ENCODE measurements at places on chromosomes 6 and 20.

DNA sequence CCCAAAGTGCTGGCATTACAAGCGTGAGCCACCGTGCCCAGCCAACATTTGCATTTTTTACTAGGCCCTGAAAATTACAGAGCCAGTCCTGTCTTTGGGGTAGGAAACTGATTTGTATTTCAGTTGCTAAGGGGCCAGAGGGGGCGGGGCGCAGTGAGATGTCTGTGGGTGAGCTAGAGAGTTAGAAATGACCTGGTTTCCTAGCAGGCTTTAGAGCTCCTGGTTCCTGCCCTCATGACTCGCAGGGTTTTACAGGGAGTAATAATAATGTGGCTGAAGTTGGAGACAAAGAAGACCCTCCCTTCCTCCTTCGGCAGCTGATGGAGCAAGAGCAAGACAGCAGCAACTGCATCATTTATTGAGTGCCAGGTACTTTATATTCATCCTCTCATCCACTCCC lies 131.5 kb downstream of the TFAP2C start:
- no peak for DNase-seq

DNA sequence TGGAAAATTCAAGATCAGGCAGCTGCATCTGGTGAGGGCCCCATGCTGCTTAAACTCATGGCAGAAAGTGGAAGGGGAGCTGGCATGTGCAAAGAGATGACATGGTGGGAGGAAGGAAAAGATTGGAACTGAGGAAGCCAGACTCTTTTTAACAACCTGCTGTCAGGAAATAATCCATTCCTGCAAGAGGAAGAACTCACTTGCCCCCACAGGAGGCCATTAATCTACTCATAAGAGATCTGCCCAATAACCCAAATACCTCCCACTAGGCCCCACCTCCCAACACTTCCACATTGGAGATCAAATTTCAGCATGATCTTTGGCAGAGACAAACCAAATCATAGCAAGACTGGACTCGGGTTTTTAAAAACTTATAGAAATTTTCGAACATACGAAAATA lies 200.5 kb upstream of the KCNQ5 start:
- DNase-seq, result no peak

- no peak for DNase-seq
Observed at GRCh38 chr6:20770773-20771172, 236.5 kb downstream of the CDKAL1 start.

DNA sequence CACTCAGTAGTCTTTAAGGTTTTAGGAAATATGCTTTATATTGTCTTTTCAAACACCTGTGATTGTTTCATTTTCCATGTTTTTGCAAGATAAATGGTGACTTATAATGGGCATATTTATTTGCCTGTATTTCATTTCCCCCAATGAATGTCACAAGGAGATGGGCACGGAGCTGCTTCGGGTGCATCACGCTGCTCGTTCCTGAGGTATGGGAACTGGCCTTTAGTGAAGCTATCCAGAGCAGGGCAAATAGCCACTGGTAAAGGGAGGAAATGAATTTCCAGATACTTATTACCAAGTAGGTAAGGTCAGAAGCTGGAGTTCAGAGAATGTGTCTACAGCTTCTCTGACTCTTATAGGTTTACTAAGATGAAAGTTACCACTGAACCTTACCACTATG lies 3.7 kb downstream of the POU3F2 start:
- DNase-seq, result no peak

DNA sequence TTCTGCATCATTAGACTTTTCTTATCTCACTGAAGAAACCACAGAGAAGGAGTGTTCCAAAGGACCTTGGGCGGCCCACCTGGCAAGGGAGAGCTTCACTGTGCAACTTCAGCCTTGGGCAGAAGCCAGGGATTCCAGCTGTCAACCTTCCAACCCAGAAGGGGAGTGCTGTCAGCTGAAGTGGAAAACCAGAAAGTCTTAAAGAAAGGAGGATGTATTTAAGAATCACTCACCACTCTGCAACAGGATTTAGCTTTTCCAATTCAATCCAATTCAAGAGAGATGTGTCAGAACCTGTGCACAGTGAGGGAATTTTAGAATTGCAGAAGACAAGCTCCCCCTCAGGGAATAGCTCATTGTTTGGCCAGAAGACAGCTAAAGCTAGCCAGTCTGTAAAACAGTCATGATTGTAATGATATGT lies 553.7 kb downstream of the CD83 start:
- DNase-seq, result no peak

- DNase-seq, result no peak
Observed at GRCh38 chr20:52217689-52218395, 26.3 kb upstream of the ZFP64 start.

- no peak for DNase-seq
Observed at GRCh38 chr6:106747139-106747538, 117.8 kb downstream of the QRSL1 start.

GRCh38 chr6:14972379-14973067 lies 273.3 kb upstream of the JARID2 start:
- DNase-seq, result no peak

DNA sequence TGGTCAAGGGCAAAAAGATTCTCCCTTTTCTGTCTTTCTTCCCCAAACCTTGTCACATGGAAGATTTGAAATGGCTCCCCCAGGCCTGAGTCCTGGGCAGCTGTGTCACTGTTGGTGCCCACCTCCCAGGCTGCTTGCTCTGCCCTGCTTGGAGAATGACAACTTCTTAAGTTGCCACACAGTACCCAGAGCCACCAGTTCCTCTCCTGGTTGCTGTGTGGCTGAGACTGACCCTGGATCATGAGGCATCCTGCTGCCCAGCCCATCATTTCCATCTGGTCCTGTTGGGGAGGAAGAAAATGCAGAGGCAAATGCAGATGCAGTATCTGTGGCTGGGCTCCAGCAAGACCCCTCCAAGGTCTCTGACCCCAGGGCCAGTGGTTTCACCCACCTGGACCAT lies 113.7 kb downstream of the PHACTR3 start:
- no peak for DNase-seq

GRCh38 chr6:100475554-100476320 lies 11.0 kb upstream of the SIM1 start:
- DNase-seq, result no peak

DNA sequence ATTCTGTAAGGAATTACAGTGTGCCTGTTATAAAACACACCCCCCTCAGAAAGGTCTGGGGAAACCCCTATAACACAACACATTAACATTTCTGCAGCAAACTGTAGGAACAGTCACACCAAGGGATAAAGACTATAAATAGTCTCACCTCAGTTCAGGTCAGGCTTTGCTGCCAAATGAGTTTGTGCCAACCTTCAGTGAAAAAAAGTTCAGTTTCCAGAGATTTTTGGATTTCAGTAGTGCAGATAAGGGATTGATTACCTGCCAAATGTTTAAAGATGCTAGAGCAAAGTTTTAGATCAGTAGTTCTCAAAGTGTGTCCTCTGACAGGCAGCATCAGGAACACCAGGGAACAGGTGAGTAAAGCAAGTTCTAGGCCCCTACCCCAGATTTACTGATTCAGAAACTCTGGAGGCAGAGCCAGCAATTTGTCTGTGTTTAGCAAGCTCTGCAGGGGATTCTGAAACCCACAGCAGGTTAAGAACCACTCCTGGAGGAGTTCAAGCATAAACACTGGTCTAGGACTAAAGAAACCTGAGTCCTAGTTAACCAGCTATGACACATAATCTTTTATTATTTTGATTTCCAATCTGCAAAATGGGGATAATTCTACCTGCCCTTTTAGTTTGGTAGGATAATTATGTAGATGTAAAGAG lies 111.0 kb downstream of the RCAN2 start:
- DNase-seq, result no peak

DNA sequence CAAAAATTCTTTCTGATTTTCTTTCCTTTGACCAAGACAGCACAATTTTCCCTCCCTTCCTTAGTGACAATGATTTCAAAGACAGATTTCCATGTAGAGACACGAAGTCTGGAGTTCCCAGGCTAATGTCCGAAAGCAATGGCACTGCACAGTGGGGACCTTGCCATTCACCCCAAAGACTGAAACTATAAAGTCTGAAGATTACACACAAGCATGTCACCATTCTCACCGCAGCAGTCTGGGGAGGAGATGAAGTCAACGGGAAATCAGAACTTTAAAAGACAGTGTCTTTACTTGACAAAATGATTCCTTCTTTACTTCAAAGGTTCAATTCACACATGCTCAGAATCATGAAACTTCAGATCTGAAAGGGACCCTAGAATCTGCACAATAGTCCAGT lies 8.3 kb downstream of the B4GALT5 start:
- no peak for DNase-seq

GRCh38 chr6:158752613-158753012 lies 66.6 kb downstream of the EZR start:
- DNase-seq, result peak; percentile 69

- DNase-seq, result no peak
Observed at GRCh38 chr6:104625536-104625935, 234.2 kb downstream of the HACE1 start.

GRCh38 chr6:83086751-83087150 lies 19.3 kb downstream of the DOP1A start:
- no peak for DNase-seq

DNA sequence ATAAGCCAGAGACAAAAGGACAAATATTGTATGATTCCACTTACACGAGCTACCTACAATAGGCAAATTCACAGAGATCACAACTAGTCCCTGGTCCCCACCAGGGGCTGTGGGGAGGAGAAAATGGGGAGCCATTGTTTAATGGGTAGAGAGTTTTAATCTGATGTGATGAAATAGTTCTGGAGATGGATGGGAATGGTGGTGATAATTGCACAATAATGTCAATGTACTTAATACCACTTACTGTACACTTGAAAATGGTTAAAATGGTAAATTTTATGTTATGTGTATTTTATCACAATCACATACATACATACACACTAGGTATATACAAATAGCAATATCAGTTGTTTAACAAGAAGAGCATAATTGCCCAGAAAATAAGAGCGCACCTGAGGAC lies 24.3 kb upstream of the GSTA3 start:
- DNase-seq, result no peak

DNA sequence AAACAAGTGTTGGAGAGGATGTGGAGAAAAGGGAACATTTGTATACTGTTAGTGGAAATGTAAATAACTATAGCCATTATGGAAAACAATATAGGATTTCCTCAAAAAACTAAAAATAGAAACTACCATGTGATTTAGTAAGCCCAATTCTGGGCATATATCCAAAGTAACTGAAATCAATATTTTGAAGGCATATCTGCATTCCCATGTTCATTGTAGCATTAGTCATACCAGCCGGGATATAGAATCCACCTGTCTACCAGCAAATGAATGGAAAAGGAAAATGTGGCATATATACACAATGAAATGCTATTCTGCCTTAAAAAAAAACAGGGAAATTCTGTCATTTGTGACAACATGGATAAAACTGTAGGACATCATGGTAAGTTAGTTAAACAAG lies 15.3 kb upstream of the C6orf58 start:
- no peak for DNase-seq

GRCh38 chr20:41051009-41051825 lies 22.6 kb downstream of the TOP1 start:
- no peak for DNase-seq

DNA sequence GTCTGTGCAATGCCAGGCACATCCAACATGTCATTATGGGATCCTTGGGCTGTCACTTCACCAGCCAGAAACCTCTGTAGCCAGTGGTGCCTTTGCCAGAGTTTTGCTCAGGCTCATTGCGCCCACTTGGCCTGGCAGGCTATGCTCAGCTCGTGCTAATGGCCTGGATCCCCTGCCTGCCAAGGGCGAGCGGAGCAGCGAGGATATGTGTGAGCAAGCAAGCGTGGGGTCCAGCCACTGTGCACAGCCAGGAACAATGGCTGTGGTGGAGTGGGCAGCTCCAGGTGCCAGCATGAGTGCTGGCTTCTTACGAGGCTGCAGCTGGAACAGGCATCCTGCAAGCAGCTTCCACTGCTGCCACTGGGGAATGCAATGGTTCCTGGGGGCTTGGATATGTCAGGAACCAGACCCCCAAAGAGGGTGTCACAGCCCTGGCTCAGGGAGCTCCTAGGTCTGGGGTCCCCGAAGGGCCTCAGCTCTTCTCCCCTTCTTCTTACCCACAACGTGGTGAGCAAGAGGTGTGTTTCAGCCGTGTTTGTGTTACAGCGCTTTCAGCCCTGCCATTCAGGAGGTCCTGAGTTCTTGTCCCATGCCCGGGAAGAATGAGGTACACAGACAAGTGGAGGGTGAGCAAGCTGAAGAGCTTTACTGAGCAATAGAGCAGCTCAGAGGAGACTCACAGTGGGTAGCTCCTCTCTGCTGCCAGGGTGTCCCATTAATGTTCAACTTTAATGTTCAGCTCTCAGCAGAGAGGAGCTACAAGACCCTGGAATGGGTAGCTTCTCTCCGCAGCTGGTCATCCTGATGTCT lies 22.3 kb upstream of the TOP1 start:
- DNase-seq, result no peak

DNA sequence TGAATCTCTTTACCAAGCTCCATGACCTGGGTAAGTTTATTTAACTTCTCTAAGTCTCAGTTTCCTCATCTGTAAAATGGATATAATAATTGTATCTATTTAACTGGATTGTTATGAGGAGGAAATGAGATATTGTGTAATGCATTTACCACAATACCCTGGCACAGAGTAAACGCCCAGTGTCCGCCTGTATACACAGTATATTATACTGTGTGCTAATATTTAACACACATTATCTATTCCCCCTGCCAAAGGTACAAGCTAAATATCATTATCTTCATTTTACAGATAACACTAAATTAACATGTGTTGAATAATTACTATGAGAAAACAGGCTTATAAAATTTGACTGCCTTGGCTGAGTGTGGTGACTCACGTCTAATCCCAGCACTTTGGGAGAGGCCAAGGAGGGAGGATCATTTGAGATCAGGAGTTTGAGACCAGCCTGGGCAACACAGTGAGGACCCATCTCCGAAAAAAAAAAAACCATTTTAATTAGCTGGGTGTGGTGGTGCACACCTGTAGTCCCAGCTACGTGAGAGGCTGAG lies 38.7 kb upstream of the TNFRSF21 start:
- no peak for DNase-seq

DNA sequence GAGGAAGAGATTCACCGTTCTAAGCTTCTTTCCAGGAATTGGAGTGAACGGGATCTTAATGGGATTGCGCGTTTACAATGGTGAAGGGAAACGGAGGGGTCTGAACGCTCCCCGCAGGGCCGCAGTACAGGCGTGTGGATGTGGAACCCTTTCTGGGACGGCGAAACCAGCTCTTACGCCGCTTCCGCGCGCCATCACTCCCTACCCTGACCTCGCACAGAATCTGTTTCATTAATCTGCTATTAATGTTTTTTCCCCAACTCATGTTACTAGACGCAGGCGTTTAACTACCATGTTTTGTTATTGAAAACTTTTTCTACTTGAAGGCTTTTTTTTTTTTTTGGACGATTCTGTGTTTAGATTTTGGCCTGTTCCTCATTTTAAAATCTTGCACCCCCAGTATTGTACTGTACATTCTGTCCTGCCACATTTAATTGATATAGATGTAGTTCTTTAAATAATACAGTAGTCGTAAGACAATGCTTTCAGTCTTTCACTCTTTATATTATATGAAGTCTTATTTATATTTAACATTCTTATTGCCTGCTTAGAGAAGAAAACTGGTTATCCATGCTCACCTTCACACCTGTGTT lies 696 bp upstream of the SUPT3H start:
- no peak for DNase-seq

DNA sequence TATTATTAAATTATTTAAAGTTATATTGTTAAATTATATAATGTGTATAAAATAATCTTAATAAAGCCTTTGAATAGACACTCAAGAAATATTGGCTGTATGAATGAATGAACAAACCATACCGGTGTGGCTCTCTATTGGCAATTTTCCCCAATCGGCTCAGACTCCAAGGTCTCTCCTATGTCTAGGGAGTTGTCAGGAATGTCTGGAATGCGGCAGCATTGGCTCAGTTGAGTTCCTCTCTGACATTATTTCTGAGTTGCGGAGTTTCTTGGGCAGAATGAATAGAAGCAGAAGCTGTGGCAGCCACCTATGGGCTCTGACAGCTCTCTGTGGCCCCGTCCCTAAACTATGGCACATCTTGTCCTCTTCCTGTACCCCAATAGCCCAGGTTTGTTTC lies 111.0 kb downstream of the SOBP start:
- DNase-seq, result no peak

Measured in NAMALWA (cell line).